Thyroid gland (tissue), 4 donors: ENCODE measurements at places on chromosomes 11 and 22.

- DNase-seq: no peak
These were observed 7.7 kb downstream of the OR2AG1 start for GRCh38 chr11:6790546-6790945.

GRCh38 chr11:94241896-94242295 lies 62.5 kb upstream of the IZUMO1R start:
- DNase-seq: no peak

DNA sequence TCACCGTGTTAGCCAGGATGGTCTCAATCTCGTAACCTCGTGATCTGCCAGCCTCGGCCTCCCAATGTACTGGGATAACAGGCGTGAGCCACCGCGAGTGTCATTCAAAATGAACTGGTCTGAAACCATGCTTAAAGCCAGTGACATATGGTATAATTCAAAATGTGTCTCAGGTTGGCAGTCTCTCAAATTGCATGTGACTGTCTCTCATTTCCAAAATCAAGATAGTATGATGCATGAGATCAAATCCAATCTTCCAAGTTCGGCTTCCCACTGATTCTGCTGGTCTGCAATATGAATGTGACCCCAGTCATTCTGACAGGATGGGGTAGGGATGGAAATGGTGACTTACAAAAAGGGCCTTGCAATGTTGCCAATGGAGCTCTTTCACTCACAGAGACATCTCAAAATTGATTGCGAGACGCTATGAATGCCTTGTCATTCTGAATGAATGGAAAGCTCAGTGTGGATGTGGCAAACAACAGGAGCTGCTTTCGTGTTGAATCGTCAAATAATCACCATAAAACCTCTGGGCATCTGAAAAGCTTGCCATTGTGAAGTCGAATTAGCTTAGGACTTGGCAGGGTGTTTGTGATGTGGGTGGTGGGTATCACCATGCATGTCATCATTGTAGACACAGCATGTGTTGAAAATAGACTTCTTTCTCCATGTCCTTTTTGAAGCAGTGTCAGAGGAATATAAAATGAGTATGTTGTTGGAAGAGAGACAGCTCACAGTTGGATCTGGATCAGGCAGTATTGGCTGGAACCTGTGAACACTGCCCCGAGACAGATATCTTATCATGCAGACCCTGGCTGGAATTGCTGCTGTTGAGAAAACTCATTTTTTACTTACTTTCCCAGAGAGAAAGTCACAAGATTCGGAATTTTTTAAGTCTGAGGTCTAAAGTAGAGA lies 12.2 kb downstream of the SLN start:
- DNase-seq: no peak

DNA sequence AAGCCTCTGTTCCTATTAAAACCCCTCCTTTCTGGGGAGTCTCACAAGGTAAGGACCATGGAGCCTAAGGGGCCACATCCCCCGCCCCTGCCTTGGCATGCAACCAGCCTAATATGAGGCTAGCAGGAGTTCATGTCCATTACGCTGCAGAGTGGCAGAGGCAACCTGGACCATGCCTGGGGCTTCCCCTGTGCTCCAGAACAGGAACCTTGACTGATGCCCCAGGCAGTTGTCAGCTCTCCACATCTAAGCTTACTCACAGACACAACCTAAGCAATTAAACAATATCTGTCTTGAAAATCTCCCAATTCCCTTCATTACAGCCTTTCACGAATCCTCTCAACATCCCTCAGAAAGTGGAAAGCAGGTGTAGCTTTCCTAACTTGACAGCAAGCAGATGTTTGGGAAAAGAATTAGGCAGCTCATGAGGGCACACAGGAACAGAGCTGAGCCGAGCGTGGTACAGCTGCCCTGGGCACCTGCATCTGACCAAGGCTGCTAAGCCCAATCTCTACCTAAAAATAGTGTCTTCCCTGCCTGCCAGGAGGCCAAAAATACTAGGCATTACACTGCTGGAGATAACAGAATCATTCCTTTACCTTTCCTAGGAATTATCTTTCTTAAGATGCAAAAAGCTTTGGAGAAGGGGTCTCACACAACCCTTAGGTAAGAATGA lies 20.8 kb downstream of the C11orf71 start:
- no peak for DNase-seq

GRCh38 chr11:123166071-123166559 lies 28.9 kb downstream of the CLMP start:
- peak; percentile 28 for DNase-seq

DNA sequence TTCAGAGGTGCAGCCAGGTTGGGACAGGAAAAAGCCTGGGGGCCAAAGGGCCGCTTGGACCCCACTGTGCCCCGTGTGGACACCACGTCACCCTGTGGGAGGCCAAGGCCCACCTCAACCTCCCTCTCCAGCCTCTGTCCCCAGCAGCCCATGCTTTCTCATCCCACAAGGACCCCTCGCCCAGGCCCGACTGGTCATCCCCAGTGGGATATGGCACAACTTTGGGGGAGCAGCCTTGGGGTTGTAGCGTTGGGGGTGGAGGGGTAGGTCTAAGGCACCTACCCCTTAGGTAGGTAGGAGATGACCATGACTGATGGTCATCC lies 44.0 kb downstream of the IGF2 start:
- DNase-seq: no peak

- no peak for DNase-seq
These were observed 92.5 kb downstream of the TMPRSS5 start for GRCh38 chr11:113613619-113614018.

- DNase-seq: no peak
These were observed 2.9 kb upstream of the APOA1 start for GRCh38 chr11:116840224-116840745.

GRCh38 chr11:84549217-84549616 lies 1077.9 kb downstream of the DLG2 start:
- no peak for DNase-seq

GRCh38 chr11:34502949-34503348 lies 10.6 kb downstream of the ELF5 start:
- no peak for DNase-seq

DNA sequence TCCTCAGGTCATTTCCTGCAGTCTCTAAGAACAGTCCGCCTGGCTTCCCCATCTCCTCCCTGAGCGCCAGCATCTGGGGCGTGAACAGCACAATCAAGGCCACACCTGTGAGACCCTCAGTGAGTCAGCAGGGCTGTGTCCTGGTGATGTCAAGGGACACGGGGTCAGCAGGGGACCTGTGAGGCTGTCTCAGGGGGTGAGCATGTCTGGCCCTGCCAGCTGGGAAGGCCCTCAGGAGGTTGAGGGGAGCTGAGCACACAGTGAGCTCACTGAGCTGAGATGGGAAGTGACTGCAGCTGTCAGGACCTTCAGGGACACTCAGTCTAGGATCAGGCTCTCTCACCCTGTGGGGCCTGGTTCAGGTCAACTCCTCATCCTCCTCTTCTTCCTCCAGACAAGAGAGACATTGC lies 46.6 kb upstream of the VPREB1 start:
- DNase-seq: no peak

DNA sequence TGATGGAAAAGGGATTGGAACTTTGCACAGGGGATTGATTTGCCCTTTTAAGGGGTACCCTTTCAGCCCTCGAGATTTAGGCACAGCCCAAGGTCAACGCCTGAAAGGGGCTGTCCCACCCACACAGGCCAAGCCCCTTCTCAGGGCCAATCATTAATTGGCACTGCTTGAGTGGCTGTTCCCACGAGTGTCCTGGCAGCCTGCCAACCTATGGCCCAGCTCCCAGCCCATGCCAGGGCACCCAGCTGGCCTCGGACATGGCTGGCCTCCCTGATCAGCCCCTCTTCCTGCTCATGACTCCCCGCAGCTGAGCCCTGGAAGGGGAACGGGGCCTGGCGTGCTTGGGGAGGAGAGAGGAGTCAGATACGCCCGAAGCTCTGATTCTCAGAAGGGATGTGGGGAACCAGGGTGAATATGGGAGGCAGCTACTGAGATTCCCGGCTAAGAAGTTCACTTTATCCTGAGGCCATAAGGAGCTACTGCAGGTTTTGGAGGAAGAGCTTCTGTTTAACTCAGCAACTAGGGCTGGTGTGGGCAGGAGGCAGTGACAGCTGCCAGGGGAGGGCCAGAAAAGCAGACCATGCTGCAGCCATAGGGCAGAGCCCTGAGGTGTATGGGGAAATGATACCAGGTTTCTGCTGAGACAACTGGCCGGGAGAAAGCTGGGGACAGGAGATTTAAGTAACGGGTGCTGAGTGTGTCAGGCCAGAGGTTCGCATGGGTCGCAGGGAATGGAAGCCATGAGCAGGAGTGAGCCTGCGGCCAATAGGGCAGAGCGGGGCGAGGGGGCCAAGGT lies 30.0 kb downstream of the WNT7B start:
- peak; percentile 40 for DNase-seq

GRCh38 chr11:129425214-129425613 lies 49.6 kb downstream of the BARX2 start:
- no peak for DNase-seq
